Occipital lobe (tissue), 3 donors: ENCODE measurements at places on chromosomes 7 and 10.

DNA sequence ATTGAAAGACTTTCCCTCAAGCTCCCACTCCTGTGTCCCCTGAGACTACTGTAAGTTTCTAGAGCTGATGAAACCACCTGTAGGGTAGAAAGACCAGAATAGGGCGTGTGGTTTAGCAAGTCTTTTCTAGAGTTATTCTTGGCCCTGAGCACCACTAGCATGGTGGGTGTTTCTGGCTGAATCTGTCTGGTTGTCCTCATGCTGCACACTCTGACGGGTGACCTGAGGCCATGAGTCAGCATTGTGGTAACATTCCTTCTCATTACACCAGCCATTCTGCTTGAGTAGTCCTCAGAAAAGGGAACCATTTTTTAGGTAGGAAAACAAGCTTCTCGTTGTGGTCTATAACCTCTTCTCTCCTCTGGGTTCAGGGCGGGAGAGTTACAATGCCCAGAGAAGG is 250.3 kb downstream of the SNX13 start:
- DNase-seq, result no peak

- DNase-seq, result no peak
Measured at GRCh38 chr7:7185371-7185989, 3.1 kb downstream of the C1GALT1 start.

DNA sequence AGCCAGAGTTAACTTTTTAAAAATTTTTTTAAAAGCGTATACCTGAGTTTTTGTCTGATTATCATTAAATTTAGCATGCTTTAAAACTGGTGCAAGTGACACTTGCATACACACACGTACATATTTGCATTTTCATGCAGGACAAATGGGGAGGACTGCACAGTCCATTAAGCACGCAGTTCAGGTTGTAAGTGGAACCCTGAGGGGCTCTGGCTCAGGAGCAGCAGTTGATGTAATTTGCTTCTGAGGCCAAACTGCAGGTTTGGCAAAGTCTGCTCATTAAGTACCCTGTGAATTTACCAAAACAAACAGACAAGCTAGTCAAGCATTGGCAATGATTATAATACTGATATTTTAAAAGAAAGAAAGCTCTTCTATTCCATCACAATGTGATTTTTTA is 215.8 kb upstream of the PFKP start:
- no peak for DNase-seq

- DNase-seq, result no peak
Measured at GRCh38 chr7:135939261-135939812, 37.8 kb downstream of the MTPN start.

GRCh38 chr10:6995341-6995740 is 415.3 kb upstream of the PRKCQ start:
- no peak for DNase-seq

DNA sequence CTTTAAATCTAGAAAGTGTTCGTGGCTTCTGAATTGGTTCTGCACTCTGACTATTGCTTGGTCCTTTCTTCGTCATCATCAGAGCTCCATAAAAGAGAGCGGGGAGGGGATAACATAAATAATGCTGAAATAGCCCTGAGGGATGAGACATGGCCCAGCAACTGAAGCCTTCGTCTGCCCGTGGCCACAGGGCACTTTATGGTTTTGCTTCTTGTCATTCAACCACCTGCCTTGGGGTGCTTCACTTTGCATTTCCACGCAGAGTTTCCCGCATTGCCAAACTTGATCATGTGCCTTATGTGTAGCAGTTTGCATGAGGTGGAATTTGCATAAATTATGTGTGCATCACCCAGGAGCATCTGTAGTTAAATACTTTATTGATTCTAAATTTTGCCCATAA is 15.9 kb downstream of the GSTO2 start:
- no peak for DNase-seq

GRCh38 chr10:88042160-88043100 is 179.0 kb downstream of the PTEN start:
- DNase-seq, result no peak

DNA sequence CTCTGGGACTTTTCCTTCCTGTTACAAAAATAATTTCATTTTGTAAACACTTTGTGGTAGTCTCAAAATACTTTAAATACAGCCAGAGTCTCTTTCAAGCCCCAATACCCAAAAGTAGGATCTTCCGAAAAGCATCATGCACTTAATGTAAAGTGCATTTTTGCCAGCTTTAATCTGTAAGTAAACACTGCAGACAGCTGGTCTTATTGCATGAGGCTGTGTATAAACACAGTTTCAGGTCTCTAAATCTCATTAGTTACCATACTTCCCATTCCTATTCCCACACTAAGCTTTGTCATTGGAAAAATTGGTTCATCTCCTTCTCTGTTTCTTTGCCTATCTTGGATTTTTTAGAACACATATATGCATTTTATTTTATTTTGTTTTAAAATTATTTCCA is 87.6 kb upstream of the GNAI1 start:
- DNase-seq, result no peak

DNA sequence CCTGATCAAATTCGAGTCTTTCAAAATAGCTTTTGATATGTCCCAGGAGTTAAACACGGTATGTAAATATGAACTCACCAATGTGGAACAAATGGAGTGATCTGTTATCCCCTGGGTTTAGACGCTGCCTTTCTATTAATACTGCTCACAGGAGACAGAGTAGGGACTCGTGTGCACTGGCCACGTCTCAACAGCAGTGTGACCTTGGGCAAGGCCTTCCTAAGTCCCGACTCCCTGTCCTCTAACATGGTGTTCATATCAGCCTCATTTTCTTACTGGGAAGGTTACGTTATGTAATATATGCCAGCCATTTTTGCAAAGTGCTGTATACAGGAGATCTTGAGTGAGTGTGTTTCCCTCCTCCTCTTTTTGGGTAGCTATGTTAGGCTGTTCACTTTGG is 1.8 kb downstream of the WDR37 start:
- DNase-seq, result no peak

DNA sequence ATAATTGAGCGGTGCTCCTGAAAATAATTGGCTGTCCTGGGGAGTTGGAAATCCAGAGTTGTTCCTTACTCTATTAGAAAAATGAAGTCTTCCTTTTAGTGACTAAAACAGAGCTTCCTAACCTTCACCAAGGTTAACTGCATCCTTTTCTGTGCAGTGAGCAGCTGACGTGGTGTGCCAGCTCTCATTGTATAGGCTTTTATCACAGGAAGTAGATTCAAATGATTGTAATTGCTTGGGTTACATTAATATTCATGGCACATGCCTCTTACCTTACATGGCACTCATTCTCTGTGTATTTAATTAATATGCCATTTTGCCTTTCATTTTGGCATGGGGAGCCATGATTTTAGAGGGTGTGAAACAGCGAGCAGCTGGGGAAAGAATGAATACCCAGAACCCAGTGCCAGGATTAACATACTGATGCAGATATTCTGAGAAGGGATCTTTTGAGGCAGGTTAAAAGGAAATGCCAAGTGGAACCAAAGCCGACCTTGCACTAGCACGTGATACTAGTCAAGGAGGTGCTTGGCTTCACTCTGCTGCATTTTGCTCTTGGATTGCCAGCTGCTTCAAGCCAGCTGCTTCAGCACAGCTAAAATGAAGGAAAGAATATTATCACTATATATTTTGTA is 115.3 kb downstream of the ST7 start:
- peak; percentile 6 for DNase-seq

DNA sequence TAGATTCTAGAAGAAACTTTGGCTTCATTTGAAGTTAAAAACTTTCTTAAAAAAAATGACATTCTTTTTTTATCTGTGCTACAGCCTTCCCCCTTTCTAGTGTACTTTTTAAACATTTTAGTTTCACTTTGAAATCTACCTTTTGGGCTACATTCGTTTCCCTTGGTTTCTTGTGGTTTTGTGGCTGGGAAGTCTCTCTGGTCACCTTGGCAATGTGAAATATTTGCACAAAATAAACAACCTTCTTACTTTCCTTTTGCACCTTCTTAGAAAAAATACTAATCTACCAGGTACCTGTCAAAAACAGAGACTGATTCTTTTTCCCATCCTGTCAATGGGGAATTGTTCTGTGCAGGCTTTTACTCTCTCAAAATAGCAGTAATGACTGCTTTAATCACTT is 350.2 kb downstream of the GATA3 start:
- no peak for DNase-seq

DNA sequence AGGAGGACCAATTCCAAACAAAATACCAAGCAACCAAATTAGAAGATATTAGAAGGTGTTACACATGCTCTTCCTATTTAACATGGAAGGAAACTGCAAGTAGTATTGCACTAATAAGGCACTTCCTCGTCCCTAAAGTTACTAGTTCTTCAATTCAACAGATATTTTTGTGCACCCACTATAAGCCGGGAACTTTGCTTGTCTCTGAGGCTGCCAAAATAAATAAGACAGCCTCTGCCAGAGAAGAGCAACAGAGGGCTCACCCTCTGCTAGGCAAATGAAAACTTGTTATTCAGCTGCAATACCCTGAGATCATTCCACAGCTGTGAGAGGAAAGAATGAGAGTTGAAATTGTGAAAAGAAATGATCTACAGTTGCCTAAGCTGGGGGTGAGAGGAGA is 37.4 kb upstream of the GSAP start:
- DNase-seq, result no peak

DNA sequence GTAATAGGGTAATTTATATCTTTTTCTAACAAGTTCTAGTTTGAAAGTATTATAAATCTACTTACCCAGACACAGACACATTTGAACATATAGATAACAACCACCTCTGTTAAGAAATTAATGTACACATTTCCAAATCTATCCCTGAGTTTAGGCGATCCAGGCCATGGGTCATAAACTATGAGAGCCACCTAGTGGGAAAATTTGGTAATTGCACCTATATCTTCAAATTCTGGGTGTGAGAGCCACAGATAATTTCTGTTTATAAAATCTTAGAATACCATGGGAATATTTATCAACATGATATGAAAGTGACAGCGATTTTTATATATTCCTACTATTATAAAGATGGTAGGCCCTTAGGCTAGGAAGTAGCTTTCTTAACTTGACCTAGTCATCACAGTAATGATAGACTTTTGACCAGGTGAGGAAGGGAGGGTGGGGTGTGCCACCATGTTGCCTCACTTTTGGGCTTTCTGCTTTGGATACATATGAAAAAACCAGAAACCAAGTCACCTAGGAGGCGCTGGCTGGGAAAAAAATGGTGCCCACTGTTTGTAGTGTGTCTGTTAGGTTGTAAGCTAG is 8.0 kb upstream of the EPHA1 start:
- no peak for DNase-seq
